ENCODE measurements at places on chromosomes 7 and 10.

- DNase-seq = no peak
These were observed 203.9 kb upstream of the GPR26 start for GRCh38 chr10:123462246-123462645.

GRCh38 chr7:77544518-77544917 is 7.4 kb downstream of the PTPN12 start:
- no peak for DNase-seq

DNA sequence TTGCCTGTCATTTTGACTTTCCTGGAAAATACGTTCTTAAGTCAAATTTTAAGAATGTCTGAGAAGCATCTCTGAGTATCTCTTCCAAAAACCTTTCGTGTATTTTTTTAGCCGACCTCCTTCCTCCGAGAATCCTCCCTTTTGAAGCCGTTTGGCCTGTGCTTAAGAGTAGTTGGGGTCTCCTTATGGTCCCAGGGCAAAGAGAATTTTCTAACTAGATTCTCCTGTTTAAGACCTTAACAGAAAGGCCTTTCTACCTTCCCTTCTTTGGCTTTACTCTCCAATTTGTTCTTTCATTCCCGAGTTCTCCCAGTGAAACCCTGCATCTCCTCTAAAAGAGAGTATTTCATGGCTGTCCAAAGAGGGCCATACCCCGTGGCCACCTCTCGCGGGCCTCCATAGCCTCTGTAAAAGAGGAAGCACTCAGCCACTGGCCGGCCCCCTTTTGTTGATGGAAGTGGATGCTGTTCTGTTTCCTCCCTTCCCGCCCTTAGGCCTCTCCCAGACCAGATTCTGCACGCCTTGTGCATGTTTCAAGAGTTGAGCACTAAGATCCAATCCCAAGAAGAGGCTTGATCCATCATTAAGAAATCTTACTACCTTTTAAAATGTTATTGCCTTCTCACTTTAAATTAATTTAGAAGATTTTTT is 6.6 kb upstream of the FEZF1 start:
- no peak for DNase-seq

- no peak for DNase-seq
These were observed 49.1 kb upstream of the SEMA3C start for GRCh38 chr7:80967917-80968297.

- no peak for DNase-seq
These were observed 98.2 kb downstream of the KIAA1217 start for GRCh38 chr10:24307116-24307515.

DNA sequence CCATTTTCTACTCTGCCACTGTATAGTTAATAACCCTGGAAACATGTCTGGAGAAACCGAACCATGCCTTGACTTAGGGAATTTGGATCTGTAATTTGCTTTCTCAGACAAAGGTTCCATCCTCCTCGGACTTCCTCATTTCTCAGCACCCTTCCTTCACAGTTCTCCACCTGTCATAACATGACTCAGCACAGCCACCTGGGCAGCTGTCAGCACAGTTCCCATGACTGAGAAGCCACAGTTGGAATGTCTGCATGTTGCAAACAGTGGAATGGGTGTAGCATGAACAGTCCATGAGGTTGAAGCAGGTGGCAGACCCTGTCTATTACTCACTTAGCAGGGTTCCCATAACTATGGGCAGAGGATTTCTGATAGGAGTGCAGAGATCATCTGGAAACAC is 634 bp upstream of the OR9A4 start:
- DNase-seq = no peak

- no peak for DNase-seq
These were observed 12.4 kb downstream of the UMAD1 start for GRCh38 chr7:7652798-7653540.

- DNase-seq = no peak
These were observed 36.5 kb downstream of the DLG5 start for GRCh38 chr10:77890097-77890496.

DNA sequence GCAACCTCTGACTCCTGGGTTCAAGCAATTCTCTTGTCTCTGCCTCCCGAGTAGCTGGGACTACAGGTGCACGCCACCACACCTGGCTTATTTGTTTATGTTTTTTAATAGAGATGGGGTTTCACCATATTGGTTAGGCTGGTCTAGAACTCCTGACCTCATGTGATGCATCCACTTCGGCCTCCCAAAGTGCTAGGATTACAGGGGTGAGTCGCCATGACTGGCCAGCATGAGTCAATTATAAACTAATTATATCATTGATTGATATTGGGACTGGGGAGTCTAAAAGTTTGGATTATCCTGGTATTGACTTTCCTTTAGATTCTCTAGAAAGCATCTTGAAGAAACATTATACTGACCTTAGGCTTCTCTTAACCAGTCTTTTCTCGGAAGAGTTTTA is 73.9 kb upstream of the CCNY start:
- no peak for DNase-seq

DNA sequence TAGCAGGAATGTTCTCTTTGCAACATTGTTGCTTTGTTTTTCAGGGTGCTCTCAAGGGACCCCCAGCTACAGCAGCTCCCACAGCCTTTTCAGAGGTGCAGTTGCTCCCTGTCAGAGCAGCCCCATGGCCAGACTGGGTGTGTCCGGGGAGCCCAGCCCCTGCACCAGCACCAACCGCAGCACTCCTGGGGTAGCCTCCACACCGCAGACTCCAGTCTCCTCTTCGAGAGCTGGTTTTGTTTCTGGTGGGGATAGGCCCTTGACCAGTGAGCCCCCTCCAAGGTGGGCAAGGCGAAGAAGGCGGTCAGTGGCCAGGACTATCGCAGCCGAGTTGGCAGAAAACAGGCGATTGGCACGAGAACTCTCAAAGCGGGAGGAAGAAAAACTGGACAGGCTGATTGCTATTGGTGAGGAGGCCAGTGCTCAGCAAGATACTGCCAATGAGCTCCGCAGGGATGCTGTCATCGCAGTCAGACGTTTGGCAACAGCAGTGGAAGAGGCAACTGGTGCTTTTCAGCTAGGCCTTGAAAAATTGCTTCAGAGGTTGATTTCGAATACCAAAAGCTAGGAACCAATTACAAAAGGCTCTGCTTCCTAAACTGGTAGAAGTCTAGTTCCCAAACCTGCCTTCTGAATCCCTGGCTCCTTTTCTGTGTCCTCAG is 5.4 kb downstream of the HSPA14 start:
- DNase-seq = no peak

- no peak for DNase-seq
These were observed 120.6 kb downstream of the GLCCI1 start for GRCh38 chr7:8089036-8089780.

DNA sequence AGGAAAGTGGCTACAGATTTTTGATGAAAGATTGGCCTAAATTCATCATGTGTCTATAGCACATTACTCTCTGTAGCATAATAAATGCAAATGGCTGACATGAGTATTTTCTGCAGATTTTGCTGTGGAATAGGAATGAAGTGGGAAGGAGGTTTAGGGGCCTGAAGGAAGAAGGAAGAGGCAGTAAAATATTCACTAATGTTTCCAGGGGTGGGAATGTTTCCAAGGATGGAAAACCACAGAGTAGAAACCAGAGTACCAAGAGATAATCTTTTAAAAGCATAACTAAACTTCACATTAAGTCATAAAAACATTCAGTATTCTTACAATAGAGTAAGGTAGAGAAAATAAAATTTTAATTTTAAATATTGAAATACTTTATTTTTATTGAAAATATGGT is 267.8 kb downstream of the BICC1 start:
- no peak for DNase-seq

DNA sequence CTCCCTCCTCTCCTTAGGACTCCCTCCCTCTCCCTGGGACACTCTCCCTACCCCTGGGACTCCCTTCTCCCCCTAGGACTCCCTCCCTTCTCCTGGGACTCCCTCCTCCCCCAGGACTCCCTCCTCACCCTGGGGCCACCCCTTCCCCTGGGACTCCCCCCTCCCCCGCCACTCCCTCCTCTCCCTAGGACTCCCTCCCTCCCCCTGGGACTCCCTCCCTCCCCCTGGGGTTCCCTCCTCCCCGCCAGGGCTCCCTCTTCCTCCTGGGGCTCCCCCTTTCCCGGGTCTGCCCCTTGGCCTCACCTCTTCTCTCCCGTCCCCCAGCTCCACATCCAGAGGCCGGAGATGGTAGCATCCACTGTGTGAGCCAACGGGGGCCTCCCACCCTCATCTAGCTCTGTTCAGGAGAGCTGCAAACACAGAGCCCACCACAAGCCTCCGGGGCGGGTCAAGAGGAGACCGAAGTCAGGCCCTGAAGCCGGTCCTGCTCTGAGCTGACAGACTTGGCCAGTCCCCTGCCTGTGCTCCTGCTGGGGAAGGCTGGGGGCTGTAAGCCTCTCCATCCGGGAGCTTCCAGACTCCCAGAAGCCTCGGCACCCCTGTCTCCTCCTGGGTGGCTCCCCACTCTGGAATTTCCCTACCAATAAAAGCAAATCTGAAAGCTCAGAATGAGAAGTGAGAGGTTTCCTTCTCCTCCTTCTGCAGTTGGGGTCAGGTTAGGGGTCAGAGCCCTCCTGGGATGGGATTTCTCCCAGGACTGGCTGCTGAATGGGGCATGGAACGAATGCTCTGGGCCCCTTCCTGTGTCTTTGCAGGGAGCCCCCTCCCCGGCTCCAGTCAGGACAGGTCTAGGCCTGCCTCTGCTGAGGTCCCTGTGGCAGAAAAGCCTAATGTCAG is 1.4 kb upstream of the MUC17 start:
- DNase-seq = no peak

DNA sequence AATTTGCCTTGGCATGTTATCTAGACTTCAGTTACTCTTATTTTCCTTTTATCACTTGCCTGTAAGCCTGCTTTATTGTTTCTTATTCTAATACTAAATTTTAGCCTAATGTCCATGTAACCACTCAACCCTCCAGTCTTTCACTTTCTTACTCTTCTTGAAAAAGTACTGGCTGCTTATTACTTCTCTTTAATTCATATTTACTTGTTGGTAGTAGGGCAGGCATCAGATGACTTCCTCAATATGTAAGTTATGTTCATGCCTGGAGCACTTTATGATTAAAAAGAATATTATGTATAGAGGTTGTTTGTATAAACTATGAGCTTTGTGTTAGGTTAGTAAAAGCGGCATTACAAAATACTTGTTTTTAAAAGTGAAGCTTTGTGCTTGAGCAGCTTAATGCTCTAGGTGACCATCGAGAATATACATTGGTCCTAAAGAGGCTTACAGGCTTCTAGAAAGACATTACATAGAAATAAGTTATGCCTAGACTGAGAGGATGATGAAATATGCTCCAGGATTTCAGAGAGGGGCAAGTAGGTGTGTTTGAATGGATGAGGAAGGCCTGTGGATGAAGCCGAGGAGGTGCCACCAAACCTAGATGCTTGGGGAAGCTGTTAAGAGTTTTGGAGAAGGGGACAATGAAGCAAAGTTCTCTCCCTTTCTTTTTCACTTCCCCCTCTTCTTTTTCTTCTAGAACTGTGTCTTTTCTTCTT is 207.1 kb upstream of the HDAC9 start:
- no peak for DNase-seq

DNA sequence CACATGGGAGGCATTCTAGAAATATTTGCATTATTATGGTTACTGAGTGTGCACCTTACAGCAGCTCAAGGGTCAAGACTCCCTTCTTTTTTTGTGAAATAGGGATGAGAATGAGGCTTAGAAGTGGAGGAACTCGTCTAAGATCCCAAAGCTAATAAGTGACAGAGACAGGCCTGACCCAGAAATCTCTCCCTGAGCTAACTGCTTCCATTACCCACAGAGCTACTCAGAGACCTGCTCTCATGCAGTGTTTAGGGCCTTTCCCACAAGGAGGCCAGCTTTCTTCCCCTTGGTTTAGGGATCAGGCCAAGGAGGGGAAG is 301.7 kb downstream of the RPS24 start:
- no peak for DNase-seq

DNA sequence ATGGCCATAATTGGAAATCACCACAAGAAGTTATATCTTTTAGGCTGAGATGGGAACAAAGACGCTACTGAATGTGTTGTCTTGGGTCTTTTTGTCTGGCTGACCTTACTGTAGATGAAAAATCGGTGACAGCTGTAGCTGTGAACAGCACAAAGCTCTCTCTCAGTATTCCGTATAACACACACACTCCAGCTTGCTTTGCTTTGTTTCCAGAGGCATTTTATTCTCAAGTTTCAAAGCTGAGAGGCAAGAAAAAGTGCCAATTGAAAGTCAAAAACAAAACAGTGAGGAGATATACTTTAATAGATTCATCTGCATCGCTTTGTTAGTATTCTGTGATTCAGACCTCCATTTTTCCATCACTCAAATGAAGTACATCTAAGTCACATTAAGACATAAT is 39.6 kb upstream of the CABCOCO1 start:
- DNase-seq = no peak

Data from NCI-H1694 (cell line).